ENCODE measurements at places on chromosomes 4 and X. TPM values are rescaled to one million over a fixed set of nuclear protein-coding genes. Genes with fewer than 3 reads are reported as not detected.

Gene SLC49A3
- 2.4 TPM for total RNA-seq

Gene PLRG1
- 99.6 TPM for total RNA-seq

Gene GAGE12E
- total RNA-seq = not detected

Gene LRRC66
- total RNA-seq = 0.29 TPM

Gene MTTP
- not detected for total RNA-seq

Gene VAMP7
- 56.4 TPM for total RNA-seq

Gene TGIF2LX
- not detected for total RNA-seq

Gene SRPK3
- not detected for total RNA-seq

Gene CPE
- total RNA-seq = 2.1 TPM

Gene PRDX4
- total RNA-seq = 270 TPM

Gene IL2
- total RNA-seq = not detected

Gene ATOH1
- total RNA-seq = not detected

Gene MCUB
- 44.4 TPM for total RNA-seq

Gene PRDM5
- total RNA-seq = 10.1 TPM

Gene PPEF2
- total RNA-seq = not detected

Gene SH3RF1
- total RNA-seq = 27.1 TPM

Gene ZFP42
- total RNA-seq = 0.07 TPM

Gene AKAP14
- not detected for total RNA-seq

Gene CENPI
- total RNA-seq = 46.0 TPM

Gene FGF13
- 0.27 TPM for total RNA-seq

Gene MAGEA4
- not detected for total RNA-seq

Gene ADH6
- total RNA-seq = not detected

Gene SULT1B1
- 150 TPM for total RNA-seq

Gene TRAPPC11
- total RNA-seq = 78.1 TPM

Gene TEX13C
- total RNA-seq = not detected

Gene DGKK
- not detected for total RNA-seq

Gene ELF4
- 25.8 TPM for total RNA-seq

Gene SPANXC
- total RNA-seq = not detected

Gene FANCB
- 15.9 TPM for total RNA-seq

Gene SHROOM4
- total RNA-seq = 54.1 TPM

Gene YIPF7
- total RNA-seq = not detected

Gene BCLAF3
- total RNA-seq = 7.1 TPM

Gene CPLX1
- 0.13 TPM for total RNA-seq

Gene COL4A6
- total RNA-seq = 2.1 TPM

Gene RRH
- total RNA-seq = 0.22 TPM

Gene ARHGAP6
- total RNA-seq = 1.1 TPM

Gene S100G
- total RNA-seq = not detected

Gene SASH3
- not detected for total RNA-seq

Gene CXCL8
- 243 TPM for total RNA-seq

Gene ANK2
- total RNA-seq = 1.7 TPM

Gene CCDC160
- total RNA-seq = not detected

Gene NAAA
- total RNA-seq = 17.3 TPM

Gene SPATA4
- total RNA-seq = under 0.01 TPM

Gene TLR10
- not detected for total RNA-seq

Gene TMPRSS11A
- not detected for total RNA-seq

Gene LAP3
- total RNA-seq = 106 TPM

Gene CLDN34
- 0.66 TPM for total RNA-seq

Gene CCDC149
- total RNA-seq = 10.8 TPM

Gene JAKMIP1
- not detected for total RNA-seq

Gene ASB5
- not detected for total RNA-seq

Gene PRSS12
- 0.40 TPM for total RNA-seq

Gene F9
- total RNA-seq = not detected

Gene NPFFR2
- 0.36 TPM for total RNA-seq

Gene CPZ
- not detected for total RNA-seq

Gene SPARCL1
- total RNA-seq = not detected

Gene KIT
- 12.8 TPM for total RNA-seq

Gene PAPSS1
- 97.6 TPM for total RNA-seq

Measured in thoracic aorta endothelial cell (primary cell).